ENCODE measurements at places on chromosomes 12 and 14. TPM values are rescaled to one million over a fixed set of nuclear protein-coding genes. Genes with fewer than 3 reads are reported as not detected.

DNA sequence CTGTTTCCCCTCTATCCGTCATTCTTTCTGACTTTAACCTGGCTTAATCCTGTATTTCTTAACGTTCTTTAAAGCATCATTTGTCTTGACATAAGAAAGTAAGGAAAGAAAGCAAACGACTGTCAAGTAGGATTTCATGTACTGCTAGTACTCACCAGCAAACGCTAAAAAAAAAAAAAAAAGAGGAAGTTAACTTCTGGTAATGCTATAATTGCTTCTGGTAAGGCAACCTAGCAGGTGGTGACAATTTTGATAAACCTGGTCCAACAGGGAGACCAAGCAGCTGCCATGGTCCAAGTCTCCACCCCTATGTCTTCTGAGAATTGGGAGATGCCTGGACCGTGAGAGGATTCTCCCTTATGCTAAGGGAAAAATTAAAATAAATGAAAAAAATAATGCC is 306.6 kb downstream of the DAD1 start:
- DNase-seq: no peak

DYRK4 gene
- total RNA-seq: 27.6 TPM

DNA sequence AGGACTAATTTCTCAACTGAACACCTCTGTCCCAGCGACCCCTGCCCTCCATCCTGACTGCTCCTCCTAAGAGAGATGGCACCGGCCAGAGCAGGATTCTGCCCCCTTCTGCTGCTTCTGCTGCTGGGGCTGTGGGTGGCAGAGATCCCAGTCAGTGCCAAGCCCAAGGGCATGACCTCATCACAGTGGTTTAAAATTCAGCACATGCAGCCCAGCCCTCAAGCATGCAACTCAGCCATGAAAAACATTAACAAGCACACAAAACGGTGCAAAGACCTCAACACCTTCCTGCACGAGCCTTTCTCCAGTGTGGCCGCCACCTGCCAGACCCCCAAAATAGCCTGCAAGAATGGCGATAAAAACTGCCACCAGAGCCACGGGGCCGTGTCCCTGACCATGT is 756 bp downstream of the RNASE7 start:
- no peak for DNase-seq

- no peak for DNase-seq
These were observed 69.6 kb upstream of the KRAS start for GRCh38 chr12:25320123-25321006.

- DNase-seq: no peak
These were observed 46.6 kb downstream of the C12orf75 start for GRCh38 chr12:105377077-105377476.
